ENCODE measurements at places on chromosomes 13 and 19.
A peak's percentile ranks its signal among the peaks of the same experiment; 100 is the strongest.

DNA sequence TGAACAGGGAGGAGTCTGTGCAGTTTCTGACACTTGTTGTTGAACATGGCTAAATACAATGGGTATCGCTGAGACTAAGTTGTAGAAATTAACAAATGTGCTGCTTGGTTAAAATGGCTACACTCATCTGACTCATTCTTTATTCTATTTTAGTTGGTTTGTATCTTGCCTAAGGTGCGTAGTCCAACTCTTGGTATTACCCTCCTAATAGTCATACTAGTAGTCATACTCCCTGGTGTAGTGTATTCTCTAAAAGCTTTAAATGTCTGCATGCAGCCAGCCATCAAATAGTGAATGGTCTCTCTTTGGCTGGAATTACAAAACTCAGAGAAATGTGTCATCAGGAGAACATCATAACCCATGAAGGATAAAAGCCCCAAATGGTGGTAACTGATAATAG, 16.1 kb downstream of the CEACAM6 start:
- no peak for DNase-seq

- peak; percentile 91 for DNase-seq
Observed at GRCh38 chr19:13116282-13117175, at the start of gene TRMT1. TRMT1 (minus strand) TSS chr19:13116740; CDS start chr19:13116399, 341 bp downstream.

- no peak for DNase-seq
Observed at GRCh38 chr13:89791971-89792630, 1555.4 kb upstream of the MIR17HG start.

DNA sequence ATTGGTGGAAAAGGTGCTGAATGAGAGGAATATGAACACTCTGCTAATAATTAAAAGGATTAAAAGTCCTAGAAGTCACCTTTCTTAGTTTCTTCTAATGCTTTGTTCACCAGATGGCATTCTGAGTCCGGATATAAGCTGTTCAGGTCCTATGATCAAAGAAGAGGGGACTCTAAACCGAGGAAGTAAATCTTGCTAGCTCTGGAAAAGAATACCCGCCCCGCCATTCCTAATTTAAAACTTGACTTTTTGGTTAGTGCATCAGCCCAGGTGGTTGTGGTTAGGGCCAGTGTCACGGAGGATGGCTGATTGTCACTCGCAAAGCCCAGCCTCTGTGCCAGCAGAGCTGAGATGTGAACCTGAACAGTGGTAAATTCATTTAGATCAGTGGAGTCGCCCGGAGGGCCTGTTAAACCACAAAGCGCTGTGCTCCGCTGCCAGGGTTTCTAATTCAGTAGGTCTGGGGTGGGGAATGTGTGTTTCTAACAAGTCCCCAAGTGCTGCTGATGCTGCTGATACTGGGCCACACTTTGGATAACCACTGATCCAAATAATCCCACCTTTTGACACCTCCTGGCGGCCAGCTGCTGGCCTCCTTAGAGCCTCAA, 425.4 kb downstream of the DCT start:
- no peak for DNase-seq
